ENCODE measurements at places on chromosomes 1 and 21.

DNA sequence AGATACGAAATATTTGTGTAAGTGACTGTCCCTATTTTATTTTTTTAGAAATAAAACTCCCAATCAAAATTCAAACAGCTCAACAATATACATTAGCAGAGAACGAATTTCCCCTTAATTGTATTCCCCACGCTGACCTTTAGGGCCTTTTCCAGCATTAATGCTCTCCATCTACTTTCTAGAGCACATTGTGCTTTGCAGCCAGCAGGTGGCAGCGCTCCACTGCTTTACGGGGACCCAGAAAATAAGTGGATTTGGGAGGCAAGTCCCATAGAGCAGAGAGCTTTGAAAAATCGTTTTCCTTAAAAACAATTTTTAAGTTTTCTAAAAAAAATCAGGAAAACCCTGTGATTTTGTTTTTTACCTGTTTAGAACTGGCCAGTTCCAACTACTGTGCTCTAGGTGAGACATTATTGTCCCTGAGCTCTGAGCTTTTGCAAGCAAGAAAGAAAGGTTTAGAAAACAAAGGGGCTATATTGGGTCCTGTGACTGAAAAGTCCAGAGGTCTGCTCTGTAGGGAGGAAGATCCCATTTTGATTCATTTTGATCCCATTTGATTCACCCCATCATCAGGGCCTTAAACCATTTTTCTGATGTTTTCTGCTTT, 144.4 kb upstream of the ZNF644 start:
- DNase-seq, result no peak

GRCh38 chr1:19033515-19033839, 77.0 kb upstream of the IFFO2 start:
- DNase-seq, result no peak

DNA sequence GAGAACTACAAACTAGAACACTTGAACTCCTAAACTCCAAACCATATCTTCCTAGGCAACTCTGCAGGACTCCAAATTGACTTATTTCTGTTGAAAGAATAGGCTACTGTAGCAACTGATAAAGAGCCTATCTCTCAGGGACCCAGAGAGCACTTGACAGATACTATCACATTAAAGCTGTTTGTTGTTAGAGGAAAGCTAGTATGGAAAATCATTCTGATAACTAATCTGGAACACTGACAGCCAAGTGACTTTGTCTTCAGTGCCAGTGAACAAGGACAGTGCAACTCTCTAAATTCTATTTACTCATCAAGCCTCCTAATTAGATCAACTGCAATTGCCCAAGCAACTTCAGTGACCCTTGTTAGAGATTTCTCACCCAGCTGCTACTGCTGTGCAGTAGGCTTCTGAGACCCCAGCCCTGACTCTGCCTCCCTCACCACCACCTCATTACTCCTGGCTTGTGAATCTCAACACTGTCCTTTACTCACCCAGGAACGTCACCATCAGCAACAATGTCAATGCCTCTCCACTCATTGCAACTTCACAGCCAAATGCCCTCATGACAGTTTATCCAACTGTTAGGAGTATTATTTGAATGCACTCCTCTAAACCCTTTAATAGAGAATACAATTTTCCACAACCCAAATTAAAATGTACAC, 7.4 kb upstream of the RGS13 start:
- no peak for DNase-seq

DNA sequence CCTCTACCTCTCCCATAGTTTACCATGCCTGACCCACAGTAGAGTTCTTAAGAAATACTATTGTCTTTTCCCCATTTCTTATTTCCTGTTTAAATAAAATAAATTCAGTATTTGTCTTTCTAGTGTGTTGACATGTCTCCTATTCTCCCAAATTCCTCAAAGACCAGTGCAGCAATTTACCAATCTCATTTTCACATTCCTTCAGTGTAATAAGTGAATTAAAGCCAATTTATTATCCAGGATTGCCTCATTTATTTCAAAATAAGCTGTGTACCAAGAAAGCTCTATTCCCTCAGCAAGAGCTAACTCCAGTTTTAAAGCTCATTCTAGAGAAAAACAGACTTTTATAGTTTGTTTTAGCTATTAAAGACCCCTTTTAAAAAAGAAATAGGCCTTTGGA, 49.9 kb downstream of the DISC1 start:
- DNase-seq, result no peak

DNA sequence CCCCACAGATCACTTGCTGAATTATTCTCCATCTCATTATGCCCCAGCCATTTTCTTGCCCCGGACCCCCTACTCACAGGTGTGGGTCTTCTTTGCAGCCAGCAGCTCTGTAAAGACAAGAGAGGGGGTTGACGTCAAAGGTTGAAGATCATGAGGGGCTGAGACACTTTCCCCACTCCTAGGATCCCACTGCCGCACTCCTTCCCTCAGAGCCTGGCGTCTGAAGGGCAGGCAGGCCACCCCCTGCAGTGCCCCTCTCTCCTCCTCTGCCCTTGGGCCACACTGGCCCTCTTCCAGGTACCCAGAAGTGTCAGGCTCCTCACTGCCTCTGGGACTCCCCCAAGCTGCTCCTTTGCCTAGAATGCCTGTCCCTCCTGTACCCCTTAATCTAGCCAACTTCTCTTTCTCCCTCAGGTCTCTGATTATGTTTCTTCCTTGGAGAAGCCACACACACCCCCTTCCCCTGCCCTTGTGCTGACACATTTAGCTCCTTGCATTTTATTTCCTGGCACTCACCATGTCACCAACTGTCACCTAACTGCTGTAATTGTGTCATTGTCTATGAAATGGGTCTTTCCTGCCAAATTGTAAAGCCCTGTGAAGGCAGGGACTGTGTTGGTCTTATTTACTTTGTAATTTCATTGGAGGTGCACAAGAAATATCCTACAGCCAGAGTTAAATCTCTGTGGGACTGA, 2.1 kb downstream of the RORC start:
- no peak for DNase-seq

- DNase-seq, result no peak
These were observed 11.7 kb upstream of the ENO1 start for GRCh38 chr1:8889925-8890785.

DNA sequence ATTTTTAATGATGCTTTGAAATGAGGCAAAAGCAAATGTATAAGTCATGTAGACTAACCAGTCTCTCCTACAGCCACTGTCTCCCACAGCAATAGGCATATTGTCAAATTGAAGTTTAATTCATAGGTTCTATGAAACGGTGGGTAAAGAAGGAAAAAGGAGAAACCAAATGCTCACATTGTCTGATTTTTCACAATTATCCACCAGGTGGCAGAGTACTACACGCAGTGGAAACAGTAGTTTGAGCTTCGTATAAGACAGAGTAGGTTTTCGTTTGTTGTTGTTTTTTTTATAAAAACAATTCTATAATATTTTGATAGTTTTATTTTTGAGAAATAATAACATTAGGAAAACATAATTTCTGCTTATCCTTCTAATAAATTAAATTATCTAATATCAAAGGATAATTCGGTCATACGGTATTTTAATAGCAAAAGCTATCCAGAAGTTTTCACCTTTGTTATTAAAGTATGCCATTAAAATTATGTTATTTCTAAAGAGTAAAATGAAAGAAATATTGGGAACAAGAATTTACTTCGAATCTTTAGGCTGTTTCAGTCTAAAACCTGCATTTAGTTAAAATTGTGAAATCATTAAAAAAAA, 39.1 kb downstream of the TYW3 start:
- DNase-seq, result no peak

DNA sequence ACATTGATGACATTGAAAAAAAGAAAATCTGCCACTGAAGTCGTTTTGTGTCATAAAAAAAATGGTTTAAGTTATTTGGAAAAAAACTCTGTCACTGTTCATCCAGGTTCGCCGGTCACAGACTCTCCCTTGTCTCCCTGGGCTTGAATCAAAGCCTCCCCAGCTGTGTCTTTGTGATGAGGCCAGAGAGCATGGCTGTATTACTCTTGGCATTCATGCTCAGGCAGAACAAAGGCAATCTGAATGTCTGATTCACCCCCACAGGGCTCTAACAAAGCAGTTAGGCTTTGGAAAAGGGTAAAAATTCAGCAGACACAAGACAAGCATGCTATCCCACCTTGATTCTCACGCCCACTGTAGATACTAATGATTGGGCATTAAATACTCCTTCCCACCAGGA, 304.3 kb upstream of the PLD5 start:
- no peak for DNase-seq

GRCh38 chr1:24724345-24725208, 20.7 kb upstream of the CLIC4 start:
- no peak for DNase-seq

- no peak for DNase-seq
These were observed 268.6 kb downstream of the KAZN start for GRCh38 chr1:14866911-14867612.

DNA sequence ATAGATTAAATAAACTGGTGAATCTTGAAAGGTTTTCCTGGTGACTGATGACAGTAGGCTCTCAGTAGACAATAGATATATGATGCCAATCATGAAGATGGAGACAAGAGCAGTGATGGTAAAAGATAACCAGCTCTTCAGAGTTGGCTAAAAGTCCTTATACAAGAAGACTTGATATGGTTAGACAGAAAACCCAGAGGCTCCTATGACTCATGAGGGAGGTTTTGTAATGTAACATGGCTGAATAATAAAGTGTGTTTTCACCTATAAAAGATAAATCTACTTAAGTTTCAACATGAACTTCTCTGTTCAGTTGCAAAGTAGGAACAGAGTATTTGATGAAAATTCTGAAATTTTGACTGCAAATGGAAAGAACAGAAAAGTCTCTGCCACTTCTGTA, 12.7 kb upstream of the CRNN start:
- no peak for DNase-seq

DNA sequence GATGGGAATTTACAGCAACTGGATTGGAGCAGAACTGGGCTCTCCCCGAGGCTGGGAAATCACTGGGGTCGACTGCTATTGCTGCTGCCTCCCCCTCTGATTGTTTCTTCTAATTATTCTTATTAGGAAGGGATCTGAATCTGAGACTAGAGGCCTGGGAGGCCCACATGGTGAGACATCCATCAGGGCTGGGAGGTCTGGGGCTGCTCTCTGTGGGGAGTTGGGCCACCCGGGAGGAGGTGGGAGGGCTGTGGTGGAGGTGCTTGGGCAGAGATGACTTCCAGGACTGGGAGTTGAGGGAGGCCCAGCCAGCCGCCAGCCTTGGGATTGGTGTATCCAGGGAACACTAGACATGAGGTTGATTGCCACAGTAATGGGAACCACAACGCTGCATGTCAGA, 247.9 kb downstream of the GRIK3 start:
- no peak for DNase-seq

DNA sequence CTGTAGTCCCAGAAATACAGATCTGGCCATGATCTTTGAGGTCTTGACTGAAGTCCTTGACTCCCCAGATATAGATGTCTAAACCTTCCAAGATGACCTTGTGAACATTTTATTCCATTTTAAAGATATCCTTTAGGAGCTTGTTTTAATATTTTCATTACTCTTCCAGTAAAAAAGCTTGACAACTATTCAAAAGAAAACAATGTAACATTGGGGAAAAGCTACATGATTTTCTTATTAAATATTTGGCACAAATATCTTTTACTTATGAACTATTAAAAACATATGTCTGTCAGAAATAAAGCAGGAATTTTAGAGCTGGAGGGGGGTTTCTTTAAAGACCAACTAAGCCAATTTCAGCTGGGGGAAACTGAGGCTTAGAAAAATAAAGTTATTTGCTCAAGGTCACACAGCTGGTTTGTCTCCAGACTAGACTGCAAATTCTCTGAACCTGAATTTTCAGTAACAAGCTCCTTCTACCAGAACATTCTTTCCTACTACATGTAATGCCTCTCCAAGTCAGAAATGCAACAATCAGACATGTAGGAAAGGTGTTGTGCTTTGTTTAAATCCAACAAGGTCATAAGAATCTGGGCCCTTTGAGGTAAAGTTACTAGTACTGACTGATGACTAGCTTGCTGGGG, 67.0 kb upstream of the PTCH2 start:
- DNase-seq, result no peak

DNA sequence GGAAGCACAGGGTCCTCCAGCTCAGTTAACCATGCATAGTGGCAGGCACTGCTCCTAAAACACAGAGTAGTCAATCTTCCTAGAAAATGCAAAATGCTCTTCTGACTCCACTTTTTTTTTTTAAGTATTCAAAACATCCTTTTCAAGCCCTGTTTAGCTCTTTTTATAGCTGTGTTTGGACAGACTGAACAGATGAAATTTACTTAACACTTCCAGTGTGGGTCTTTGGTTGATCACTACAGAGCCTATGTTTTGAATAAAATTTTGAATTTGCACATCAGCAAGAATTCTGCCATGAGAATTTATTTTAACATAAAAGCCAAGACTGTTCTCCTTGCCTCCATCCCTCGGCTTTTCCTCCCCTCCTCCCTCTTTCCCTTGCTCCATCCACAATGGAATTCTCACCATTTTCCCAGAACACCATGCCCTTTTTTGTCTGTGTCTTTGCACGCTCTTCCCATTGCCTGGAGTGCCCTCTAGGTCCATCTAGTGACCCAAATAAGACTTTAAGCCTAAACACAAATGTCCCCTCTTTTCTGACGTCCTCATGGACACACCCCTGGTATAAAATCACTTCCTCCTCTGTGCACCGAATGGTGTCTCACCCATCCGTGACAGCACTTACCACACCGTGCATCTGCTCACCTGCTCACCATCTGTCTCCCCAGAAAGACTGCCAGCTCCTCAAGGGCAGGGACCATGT, 24.0 kb upstream of the CPT2 start:
- DNase-seq, result no peak
